ENCODE measurements at places on chromosomes 12 and 14.
A peak's percentile ranks its signal among the peaks of the same experiment; 100 is the strongest.

- DNase-seq: no peak
- no peak overlapping the region for H3K4me3 ChIP-seq
- no peaks in the 10 kb centered on the region for H3K4me1 ChIP-seq
- H3K27me3 ChIP-seq: no peaks in the 10 kb centered on the region
- H3K27ac ChIP-seq: no peak overlapping the region
- no peaks in the 10 kb centered on the region for H3K36me3 ChIP-seq
These were observed 51.5 kb downstream of the FAR2 start for GRCh38 chr12:29200586-29200985.

DNA sequence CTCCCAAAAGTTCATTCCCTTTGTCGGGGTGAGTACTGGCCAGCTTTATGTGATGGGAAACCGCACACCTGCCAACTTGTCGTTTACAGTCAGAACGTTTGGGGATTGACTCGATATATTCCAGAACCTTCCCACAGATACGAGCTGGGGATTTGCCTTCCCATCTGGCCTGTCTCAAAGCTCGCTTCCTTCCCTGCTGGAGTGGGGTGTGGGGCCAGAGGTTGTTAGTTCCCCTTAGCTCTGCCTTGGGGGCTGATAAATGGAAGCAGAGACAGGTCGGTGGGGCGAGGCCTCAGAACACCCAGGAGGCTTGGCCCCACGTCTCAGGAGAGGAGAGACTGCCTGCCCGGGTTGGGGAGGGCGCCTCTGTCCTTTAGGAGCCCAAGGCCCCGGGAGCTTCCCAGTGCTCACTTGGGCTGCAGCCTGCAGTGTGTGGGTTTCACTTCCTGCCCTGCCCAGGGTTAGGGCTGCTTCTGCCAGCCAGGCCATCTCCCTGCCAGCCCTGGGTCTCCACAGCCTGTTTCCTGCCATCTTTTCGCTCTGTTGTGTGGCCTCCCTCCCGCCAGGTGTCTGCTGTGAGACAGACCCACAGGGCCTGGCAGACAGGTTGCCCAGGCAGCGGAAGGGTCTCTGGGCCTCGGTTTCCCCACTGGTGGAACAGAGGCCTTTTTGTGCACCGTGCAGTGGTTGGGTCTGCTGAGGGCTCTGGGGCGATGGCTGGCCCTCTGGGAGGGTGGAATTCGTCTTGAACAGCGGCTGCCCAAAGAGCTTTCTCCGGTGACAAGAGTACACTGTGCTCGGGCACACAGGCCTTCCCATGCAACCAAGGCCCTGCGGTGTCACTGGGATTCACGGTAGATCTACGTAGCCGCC lies 8.1 kb upstream of the TEX22 start:
- no peak overlapping the region for H3K27ac ChIP-seq
- no peaks in the 10 kb centered on the region for H3K27me3 ChIP-seq
- H3K4me3 ChIP-seq: no peak overlapping the region
- H3K4me1 ChIP-seq: no peaks in the 10 kb centered on the region
- H3K36me3 ChIP-seq: no peaks in the 10 kb centered on the region
- DNase-seq: peak; percentile 88

DNA sequence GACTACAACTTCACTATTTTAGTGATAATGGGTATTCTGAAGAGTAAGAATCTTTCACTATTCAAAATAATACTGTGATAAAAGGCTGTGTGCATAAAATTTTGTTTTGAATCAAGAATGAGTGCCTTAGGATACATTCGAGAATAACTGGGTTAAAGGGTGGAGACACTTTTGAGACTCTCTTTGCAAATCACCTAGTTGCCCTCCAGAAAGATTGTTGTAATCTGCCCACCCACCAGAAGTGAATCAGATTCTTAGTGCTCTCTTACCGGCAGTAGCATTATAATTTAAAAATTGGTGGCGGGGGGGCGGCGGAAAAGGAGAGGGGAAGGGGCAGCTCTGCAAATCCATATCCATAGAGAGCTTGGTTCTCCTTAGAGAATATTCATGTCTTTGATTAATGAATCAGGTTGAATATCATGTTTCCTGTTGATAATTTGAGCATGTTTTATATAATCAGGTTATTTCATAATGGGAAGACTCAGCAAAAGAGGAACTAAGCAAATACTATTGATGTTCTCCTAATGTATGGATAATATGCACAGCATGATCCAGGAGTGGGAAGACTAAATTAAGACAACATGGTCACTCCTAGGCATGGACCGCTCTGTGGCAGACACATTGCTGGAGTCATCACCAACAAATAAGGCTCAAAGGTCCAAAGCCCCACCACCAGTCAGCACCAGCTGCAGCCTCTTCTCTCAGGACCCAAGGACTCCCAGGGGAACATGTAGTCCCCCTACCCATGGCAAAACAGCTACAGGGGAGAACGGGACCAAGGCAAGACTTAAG lies 62.7 kb upstream of the CHGA start:
- H3K4me3 ChIP-seq: no peak overlapping the region
- no peaks in the 10 kb centered on the region for H3K27me3 ChIP-seq
- no peak overlapping the region for H3K27ac ChIP-seq
- DNase-seq: no peak

GRCh38 chr12:90102957-90103652 lies 394.5 kb upstream of the ATP2B1 start:
- no peak overlapping the region for H3K27ac ChIP-seq
- no peaks in the 10 kb centered on the region for H3K36me3 ChIP-seq
- peaks cover 16% of the 10 kb centered on the region for H3K4me1 ChIP-seq
- DNase-seq: no peak
- no peaks in the 10 kb centered on the region for H3K27me3 ChIP-seq
- no peak overlapping the region for H3K4me3 ChIP-seq

GRCh38 chr12:51020448-51021182 lies 5.6 kb downstream of the SLC11A2 start:
- H3K27me3 ChIP-seq: no peaks in the 10 kb centered on the region
- no peak overlapping the region for H3K27ac ChIP-seq
- H3K4me3 ChIP-seq: no peak overlapping the region

DNA sequence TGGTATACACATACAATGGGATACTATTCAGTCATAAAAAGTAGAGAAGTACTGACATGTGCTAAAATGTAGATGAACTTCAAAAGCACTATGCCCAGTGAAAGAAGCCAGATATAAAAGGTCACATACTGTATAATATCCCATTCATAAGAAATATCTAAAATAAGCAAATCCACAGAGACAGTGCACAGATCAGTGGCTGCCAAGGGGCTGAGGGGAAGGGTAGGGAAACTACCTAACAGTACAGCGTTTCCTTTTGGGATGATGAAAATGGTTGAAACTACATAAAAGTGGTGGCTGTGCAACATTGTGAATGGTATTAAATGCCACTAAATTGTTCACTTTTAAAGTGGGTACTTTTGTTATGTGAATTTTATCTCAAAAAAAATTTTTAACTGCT lies 11.9 kb downstream of the EAPP start:
- H3K4me1 ChIP-seq: no peaks in the 10 kb centered on the region
- H3K27ac ChIP-seq: no peak overlapping the region
- no peak for DNase-seq

DNA sequence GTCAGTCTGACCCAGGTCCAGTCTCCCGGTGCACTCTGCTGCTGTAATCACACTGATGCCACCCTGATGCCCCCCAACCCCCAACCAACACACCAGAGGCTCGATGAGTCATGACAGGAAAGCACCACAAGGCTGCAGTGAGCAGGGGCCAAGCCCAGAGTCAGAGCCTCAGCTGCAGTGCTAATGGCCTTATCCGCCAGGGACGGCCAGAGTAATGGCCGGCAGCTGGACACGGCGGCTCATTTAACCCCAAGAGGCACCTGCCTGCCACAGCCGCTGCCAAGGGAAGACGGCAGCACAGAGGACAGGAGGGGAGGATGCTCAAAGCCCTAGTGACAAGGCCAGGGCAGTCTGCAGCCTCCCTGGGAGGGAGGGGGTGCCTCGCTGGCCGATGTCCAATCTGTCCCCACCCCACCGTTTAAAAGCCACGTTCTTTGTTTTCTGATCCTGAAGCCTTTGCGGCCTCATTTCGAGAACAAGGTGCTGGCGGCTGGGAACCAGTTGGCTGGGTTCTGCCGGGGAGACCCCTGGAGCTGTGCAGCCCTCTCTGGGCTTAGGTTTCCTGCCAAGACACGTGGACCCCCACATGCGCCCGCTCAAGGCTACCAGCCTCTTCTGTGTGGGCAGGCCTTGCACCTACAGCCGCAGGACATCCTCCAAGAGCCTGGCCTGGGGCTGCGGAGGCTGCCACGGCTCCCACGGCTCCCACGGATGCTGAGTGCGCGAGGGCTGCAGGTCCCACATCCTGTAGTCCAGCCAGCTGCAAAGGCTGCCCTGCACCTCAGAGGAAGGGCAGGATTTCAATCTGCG lies 13.1 kb downstream of the CCDC85C start:
- DNase-seq: peak; percentile 99
- H3K4me3 ChIP-seq: no peak overlapping the region
- H3K36me3 ChIP-seq: no peaks in the 10 kb centered on the region
- no peak overlapping the region for H3K27ac ChIP-seq
- no peaks in the 10 kb centered on the region for H3K27me3 ChIP-seq
- peaks cover 15% of the 10 kb centered on the region for H3K4me1 ChIP-seq

Data from osteoblast (primary cell).